ENCODE measurements at places on chromosomes 3 and 15. TPM values are rescaled to one million over a fixed set of nuclear protein-coding genes. Genes with fewer than 3 reads are reported as not detected.

Gene CCR3
- polyA plus RNA-seq: 0.07 TPM

DNA sequence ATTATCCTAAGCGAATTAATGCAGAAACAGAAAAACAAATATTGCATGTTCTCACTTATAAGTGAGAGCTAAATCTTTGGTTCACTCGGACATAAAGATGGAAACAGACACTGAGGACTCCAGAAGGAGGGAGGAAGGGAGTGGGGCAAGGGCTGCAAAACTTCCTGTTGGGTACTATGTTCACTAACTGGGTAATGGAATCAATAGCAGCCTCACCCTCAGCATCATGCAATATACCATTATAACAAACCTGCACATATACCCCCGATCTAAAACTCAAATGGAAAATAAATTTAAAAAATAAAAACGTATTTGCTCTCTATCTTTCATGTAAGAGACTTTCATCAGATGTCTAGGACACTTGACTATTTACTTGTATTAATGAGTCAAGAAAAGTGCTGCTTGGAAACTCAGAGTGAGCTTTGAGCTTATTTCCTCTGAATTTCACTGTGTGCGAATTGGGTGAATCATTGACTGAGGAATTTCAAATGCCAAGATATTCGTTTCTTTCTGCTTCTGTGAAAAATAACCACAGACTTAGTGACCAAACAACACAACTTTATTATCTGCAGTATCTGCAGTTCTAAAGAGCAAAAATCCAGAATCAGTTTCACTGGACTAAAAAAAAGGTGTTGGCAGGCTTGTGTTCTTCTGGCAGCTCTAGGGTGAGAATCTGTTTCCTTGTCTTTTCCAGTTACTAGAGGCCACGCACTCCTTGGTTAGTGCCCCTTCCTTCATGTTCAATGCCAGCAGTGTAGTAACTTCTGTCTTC, 18.4 kb downstream of the TM4SF18 start:
- no peaks in the 10 kb centered on the region for H3K4me1 ChIP-seq
- no peak overlapping the region for H3K4me3 ChIP-seq
- H3K27me3 ChIP-seq: no peaks in the 10 kb centered on the region

GRCh38 chr3:125271127-125271526, 58.6 kb upstream of the SLC12A8 start:
- no peaks in the 10 kb centered on the region for H3K4me1 ChIP-seq
- no peak for DNase-seq
- H3K36me3 ChIP-seq: no peaks in the 10 kb centered on the region
- H3K27me3 ChIP-seq: no peaks in the 10 kb centered on the region

- H3K27me3 ChIP-seq: peaks cover 5% of the 10 kb centered on the region
- H3K4me1 ChIP-seq: no peaks in the 10 kb centered on the region
- no peak overlapping the region for H3K27ac ChIP-seq
- H3K4me3 ChIP-seq: no peak overlapping the region
- no peaks in the 10 kb centered on the region for H3K36me3 ChIP-seq
Observed at GRCh38 chr15:32956711-32957110, 237.8 kb downstream of the FMN1 start.

DNA sequence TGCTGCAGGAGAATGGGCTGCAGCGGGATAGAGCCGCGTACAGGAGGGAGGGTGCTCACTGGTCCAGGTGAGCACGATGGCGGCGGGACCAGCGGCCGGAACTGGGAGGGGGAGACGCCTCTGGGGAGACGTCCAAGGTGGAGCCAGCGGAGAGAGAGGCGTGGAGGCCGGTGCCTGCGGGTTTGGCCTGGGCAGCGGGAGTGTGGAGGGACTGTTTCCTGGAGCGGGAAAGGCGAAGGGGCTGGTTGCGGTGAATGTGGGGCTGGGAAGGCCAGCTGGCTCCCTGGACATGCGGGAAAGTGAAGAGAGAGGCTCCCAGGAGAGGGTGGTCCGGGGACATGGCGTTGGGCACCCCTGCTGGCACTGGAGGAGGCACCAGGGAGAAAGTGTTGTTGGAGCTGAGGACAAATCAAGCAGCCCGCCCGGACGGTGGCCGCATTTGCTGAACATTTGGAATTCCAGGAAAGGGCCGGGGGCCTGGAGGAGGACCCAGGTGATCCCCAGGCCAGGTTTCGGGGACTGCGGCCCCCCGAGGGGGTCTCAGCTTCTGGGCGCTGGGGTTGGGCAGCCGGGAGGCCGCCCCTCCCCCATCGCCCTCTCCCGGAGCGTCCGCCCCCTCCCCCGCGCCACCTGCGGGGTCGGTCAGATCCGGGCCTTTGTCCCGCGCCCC, 34.3 kb downstream of the DNAJB8 start:
- peaks cover 4% of the 10 kb centered on the region for H3K4me1 ChIP-seq
- peak overlapping the region; percentile 26 for H3K4me3 ChIP-seq
- peaks cover 15% of the 10 kb centered on the region for H3K27me3 ChIP-seq
- no peak for DNase-seq
- no peaks in the 10 kb centered on the region for H3K36me3 ChIP-seq

DNA sequence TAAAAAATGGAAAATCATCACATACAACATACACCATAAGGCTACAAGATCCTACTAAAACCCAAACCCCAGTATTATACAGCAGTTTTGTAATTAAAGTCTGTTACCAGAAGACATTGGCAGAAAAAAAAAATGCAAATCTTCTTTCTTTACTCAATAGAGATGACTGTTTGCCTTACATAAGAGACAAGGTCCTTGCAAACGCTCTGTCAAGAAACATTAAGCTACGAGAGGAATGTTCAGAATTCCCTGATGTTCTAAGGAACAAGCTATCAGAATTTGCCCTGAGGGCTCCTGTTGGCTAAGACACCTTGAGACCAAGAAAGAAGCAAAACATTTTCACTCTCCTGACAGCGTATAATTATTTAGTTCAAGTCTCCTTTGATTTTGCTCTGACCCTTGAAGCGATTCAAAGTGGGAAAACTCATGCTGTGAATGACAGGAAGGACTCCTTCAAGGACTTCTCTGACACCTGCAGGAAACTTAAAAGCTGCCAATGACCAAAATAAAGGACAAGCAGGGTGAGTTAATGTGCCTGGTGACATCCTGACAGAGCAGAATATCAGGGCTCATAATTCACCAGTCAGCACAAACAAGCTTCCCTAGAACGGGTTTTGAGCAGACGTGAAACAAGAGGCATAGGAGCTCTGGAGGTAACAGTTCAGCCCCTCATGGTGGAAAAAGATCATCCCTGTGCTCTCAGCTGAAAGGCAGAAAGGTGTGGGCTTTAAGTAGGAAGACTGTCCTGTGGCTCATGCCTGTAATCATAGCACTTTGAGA, 2.5 kb downstream of the SCAMP2 start:
- peaks cover 46% of the 10 kb centered on the region for H3K4me1 ChIP-seq
- H3K36me3 ChIP-seq: peaks cover 5% of the 10 kb centered on the region
- no peaks in the 10 kb centered on the region for H3K27me3 ChIP-seq

GRCh38 chr3:124174910-124175874, 183.3 kb upstream of the ROPN1 start:
- no peaks in the 10 kb centered on the region for H3K27me3 ChIP-seq
- H3K4me1 ChIP-seq: no peaks in the 10 kb centered on the region
- no peak overlapping the region for H3K27ac ChIP-seq
- no peaks in the 10 kb centered on the region for H3K36me3 ChIP-seq
- no peak for DNase-seq

GRCh38 chr3:72176537-72177041, 391.6 kb upstream of the PROK2 start:
- no peak for DNase-seq
- H3K4me1 ChIP-seq: no peaks in the 10 kb centered on the region
- peak overlapping the region; percentile 30 for H3K27ac ChIP-seq
- H3K27me3 ChIP-seq: no peaks in the 10 kb centered on the region
- no peak overlapping the region for H3K4me3 ChIP-seq

- no peaks in the 10 kb centered on the region for H3K27me3 ChIP-seq
- peak overlapping the region; percentile 61 for H3K27ac ChIP-seq
- peaks cover 23% of the 10 kb centered on the region for H3K4me1 ChIP-seq
- no peak overlapping the region for H3K4me3 ChIP-seq
- no peaks in the 10 kb centered on the region for H3K36me3 ChIP-seq
Observed at GRCh38 chr3:128112357-128112968, 11.1 kb downstream of the RUVBL1 start.

- no peak overlapping the region for H3K4me3 ChIP-seq
- no peaks in the 10 kb centered on the region for H3K27me3 ChIP-seq
- no peaks in the 10 kb centered on the region for H3K36me3 ChIP-seq
- no peak overlapping the region for H3K27ac ChIP-seq
Observed at GRCh38 chr3:71119171-71119570, 464.4 kb downstream of the FOXP1 start.

Gene KIF9
- 4.2 TPM for polyA plus RNA-seq

Gene CSPG5
- 0.13 TPM for polyA plus RNA-seq

- no peaks in the 10 kb centered on the region for H3K4me1 ChIP-seq
- no peak overlapping the region for H3K4me3 ChIP-seq
- H3K27me3 ChIP-seq: no peaks in the 10 kb centered on the region
- H3K36me3 ChIP-seq: no peaks in the 10 kb centered on the region
Observed at GRCh38 chr15:61798631-61799030, 261.6 kb downstream of the VPS13C start.

DNA sequence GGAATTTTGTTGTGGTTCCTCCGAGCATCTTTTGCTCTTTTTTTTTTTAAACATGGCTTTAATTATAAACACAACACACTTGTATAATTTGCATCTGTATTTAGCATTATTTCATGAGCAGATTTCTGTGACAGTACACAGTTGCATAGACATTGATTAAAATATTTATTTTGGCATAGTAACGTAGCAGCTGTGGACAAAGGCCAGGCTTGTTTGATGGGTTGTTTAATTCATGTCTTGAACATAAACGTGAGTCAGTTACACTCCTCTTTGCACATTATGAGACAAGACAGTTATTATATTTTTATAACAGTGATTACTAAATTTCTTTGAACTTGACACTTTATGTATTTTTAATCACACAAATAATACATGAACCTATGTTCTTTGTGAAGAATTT, 182.5 kb downstream of the CACNA2D3 start:
- no peak overlapping the region for H3K4me3 ChIP-seq
- no peaks in the 10 kb centered on the region for H3K4me1 ChIP-seq
- H3K36me3 ChIP-seq: no peaks in the 10 kb centered on the region
- H3K27me3 ChIP-seq: peaks cover 2% of the 10 kb centered on the region
- no peak overlapping the region for H3K27ac ChIP-seq

Gene DUOXA2
- 0.11 TPM for polyA plus RNA-seq

Gene DLG1
- 53.7 TPM for polyA plus RNA-seq

- no peak overlapping the region for H3K4me3 ChIP-seq
- H3K27me3 ChIP-seq: no peaks in the 10 kb centered on the region
- peak overlapping the region; percentile 53 for H3K27ac ChIP-seq
- no peak for DNase-seq
Observed at GRCh38 chr3:10198761-10199649, 34.3 kb downstream of the IRAK2 start.
